ENCODE measurements at places on chromosomes 13 and 19.

DNA sequence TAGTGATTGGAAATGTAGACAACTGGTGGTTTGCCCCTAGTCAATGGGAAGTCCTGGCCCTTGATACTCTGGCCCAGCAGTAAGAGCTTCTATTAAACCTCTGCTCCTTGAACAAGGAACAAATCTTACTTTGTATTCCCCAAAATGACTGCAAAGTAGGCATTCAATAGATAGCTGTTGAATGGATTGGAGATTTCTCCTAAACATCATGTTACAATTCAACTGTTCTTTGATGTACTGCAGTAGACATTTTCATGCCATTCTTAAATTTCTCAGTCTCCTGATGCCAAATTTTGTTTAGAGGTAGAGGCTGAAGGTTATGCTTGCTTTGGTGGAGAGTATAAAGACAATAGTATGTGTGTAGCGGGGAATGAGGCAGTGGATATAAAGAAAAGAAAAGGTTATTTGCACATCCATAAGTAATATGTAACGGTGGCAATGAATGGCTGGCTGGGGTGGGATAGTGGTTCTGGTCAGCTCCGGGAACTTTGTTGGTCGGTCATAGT is 12.8 kb downstream of the MIR17HG start:
- no peak for DNase-seq

DNA sequence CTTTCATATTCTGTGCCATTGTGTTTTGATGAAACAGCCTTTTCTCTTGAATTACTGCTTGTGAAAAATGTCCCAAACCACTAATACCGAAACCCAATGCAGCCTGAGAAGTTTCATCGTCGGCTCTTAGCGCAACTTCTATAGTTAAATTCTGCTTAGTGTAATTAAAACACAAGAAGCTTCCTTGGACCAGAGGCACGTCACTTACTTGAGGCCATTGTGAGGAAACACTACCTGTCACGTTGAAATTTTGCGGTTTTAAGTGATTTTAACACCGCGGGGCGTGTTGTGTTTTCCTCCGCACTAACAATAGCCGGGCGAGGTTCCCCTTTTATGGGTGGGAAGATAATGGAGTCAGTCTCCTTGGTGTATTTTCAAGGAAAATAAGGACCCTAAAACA is 70.9 kb downstream of the GGACT start:
- no peak for DNase-seq

DNA sequence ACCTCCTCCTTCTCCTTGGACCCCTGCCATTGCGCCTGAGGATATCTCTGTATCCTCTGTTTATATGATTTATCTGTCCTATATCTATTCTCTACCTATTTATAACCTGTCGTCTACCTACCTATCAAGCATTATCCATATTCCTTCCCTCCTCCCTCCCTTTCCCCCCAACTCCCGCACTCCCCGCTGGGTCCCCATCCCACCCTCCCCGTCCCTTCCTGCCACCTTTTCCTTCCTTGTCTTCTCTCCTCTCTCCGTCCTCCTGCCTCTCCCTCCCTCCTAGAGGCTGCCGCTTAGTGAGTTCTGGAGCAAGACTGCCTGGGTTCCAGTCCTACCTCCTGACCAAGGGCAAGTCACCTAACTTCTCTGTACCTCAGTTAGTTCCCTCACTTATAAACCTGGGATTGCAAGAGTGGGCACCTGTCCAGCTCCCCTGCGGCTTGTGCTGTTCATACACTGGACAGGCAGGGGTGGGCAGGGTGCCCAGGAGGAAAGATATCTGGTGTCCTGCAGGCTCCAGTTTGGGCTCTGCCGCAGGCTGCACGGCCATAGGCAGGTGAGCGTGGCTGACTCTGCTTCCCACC is 16.1 kb downstream of the TTYH1 start:
- no peak for DNase-seq

GRCh38 chr13:96629331-96629730 is 364.9 kb downstream of the OXGR1 start:
- no peak for DNase-seq

DNA sequence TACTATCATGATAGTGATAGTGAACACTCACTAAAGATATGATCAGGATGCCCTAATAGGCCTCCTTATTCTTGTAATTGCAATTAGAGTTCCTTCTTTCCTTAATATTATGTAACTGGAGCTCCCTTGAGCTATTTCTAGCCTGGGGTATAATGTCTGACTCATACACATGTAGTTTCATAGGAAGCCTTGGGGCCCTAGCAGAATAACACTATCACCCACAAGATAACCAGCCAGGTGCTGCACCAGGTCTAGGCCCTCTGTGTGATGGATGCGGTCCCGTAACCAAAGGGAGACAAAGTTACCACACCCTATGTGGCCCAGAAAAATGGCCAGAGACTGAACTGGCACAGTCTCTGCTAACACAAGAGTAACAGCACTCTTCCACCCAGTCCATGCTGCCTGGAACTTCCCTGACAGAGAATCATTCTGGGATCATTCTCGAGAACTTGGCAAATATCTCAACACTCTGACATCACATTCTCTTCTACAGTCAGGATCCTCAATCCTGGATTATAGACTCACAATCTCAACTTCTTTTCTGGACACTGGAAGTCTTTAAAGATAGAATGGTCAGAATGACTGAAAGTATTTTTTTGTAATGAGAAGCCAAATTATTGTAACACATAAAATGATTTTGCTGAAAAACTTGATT is 32.6 kb upstream of the IGFL4 start:
- no peak for DNase-seq

- peak; percentile 34 for DNase-seq
Measured at GRCh38 chr13:26985285-26985878, 186.2 kb downstream of the USP12 start.

- DNase-seq, result no peak
Measured at GRCh38 chr13:27973961-27974662, 5.0 kb upstream of the CDX2 start.

DNA sequence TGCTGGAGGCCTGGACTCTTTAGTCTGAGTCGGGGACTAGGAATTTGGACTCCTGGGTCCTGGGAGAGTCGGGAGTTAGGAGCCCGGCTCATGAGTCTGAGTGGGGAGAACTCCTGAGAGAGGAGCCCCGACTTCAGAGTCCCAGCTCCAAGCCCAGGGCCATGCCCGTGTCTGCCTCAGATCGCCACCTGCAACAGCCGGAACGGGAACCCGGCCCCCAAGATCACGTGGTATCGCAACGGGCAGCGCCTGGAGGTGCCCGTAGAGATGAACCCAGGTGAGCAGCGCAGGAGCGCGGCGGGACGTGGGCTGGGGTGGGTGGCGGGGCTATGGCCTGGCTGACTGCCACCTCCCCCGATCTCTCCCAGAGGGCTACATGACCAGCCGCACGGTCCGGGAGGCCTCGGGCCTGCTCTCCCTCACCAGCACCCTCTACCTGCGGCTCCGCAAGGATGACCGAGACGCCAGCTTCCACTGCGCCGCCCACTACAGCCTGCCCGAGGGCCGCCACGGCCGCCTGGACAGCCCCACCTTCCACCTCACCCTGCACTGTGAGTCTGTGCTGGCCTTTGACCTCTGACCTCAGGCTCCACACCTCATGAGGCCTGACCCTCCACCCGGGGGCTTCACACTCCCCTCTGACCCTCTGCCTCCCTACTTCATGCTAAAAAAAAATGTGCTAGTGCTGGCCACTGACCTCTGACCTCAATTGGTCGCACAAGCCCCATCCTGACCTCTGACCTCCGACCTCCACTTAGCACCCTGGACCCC is 4.4 kb downstream of the BCAM start:
- DNase-seq, result no peak

- no peak for DNase-seq
Measured at GRCh38 chr13:68574053-68574452, 1343.9 kb upstream of the PCDH9 start.

- DNase-seq, result no peak
Measured at GRCh38 chr19:34475975-34476594, 5.5 kb upstream of the WTIP start.

- peak; percentile 52 for DNase-seq
Measured at GRCh38 chr19:18419195-18419698, at the start of gene SSBP4. Gene SSBP4 (plus strand): TSS chr19:18419398. CDS start chr19:18419649, 251 bp downstream.

GRCh38 chr19:52248241-52248640 is 21.1 kb upstream of the ZNF766 start:
- DNase-seq, result peak; percentile 42

GRCh38 chr19:54282686-54283470 is 2.0 kb upstream of the LILRB2 start:
- DNase-seq, result no peak

GRCh38 chr19:45213031-45213430 is 32.2 kb downstream of the EXOC3L2 start:
- no peak for DNase-seq

GRCh38 chr19:5396096-5396939 is 55.7 kb upstream of the PTPRS start:
- no peak for DNase-seq

- peak; percentile 67 for DNase-seq
Measured at GRCh38 chr19:47186446-47187334, 44.3 kb downstream of the BBC3 start.

- no peak for DNase-seq
Measured at GRCh38 chr13:48892688-48893075, 83.0 kb upstream of the FNDC3A start.

DNA sequence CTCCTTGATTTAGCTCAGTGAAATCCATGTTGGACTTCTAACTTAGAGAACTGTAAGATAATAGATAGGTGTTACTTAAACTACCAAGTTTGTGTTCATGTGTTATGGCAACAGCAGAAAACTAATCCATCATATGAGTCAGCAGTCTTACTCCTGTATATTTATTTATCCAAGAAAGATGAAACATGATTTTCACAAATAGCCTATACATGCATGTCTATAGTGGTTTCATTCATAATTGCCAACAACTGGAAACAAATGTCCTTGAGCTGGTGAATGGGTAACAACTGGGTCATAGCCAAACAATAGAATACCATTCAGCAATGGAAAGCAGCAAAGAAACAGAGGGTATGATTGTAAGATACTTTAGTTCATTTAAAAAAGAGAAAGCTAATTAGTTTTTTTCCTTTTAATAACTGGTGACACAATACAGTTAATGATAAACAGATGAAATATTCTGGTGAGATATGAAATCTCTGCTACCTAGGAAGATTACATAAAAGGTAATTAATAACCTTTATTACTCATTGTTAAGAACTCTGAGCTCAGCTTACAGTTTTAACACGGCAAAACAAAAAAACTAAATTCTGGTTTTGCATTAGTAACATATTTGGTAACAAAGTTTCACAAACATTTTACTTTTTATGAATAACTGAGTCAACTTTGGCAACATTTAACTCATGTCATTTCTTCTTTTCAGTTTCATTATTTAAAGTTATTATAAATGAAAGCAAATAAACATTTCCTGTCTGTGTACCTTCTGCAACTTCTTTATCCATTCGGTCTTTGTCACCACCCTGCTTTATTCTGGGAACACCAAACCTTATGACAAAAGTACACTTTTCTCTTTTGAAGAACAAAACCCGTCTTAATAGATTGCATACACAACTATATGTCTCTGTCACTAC is 181.3 kb downstream of the LIG4 start:
- DNase-seq, result no peak

DNA sequence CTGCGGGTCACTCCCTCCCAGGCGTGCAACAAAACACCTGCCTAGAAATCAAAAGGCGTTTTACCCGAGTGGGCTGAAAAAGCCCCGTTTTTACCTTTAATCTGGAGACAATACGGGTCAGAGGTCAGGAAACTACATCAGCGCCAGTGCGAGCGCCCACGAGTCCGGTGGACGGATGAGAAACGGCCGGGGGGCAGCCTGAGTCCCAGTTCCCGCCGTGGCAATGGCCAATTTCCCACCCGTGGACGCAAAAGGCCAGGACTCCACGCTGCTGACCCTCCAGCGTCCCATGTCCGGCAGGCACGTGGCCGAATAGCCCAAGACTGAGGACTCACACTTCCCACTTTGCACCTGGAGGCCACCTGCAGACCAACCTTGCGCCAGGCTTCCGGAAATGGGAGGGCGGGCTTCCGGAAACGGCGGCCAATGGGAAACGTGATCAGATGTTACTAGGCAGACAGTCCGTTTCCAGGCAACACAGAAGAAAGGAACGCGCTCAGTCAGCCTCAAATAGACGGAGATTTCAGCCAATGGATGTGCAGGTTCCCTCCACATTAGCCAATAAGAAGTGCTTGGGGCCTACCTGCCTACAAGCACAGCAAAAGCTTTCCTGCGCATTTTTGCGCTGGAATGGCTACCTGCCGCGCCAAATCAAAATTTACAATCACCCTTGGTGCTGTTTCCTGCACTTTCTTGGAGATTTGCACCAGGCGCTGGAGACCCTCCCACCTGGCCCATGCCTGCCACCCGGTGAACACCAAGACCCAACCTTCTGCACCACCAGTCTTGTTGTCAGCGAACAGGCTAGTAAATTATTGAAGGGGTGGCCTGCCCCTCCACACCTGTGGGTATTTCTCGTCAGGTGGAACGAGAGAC is 47.4 kb downstream of the ZFP14 start:
- no peak for DNase-seq

GRCh38 chr19:49875857-49876421 is 1.2 kb downstream of the AKT1S1 start:
- peak; percentile 33 for DNase-seq
